Uterus (tissue), 4 donors: ENCODE measurements at places on chromosomes 11 and 22. TPM values are rescaled to one million over a fixed set of nuclear protein-coding genes. Genes with fewer than 3 reads are reported as not detected.
A peak's percentile ranks its signal among the peaks of the same experiment; 100 is the strongest.

GRCh38 chr11:94869186-94869585, 101.0 kb downstream of the AMOTL1 start:
- no peak for DNase-seq

OR2AG1 gene
- total RNA-seq, result not detected

GRCh38 chr22:36010882-36011281, 17.7 kb downstream of the RBFOX2 start:
- no peak for DNase-seq

DNA sequence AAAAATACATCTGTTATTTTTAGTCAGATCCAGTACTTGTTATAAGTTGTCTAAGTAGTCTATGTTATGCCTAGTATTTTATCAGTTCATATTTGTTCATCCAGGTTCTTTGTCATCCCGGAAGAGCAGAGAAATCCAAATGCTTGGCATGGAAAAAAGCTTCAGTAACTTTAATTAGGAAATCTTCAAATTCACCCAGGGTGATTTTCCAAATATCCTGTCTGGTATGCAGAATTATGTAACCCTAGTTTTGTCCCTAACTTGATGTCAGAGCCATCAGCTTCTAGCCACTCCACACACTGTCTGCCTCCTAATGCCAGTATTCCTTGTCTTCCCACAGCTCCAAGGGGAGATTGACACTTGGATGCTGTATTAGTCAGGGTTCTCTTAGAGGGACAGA, 216.2 kb downstream of the ARHGAP42 start:
- DNase-seq, result no peak

FIBP gene
- total RNA-seq, result 39.7 TPM

GRCh38 chr22:36606114-36606513, 77.1 kb upstream of the EIF3D start:
- no peak for DNase-seq

GRCh38 chr11:118998388-118998717, 415 bp downstream of the CENATAC start:
- no peak for DNase-seq

OR51B4 gene
- not detected for total RNA-seq

MTMR3 gene
- 17.2 TPM for total RNA-seq

GRCh38 chr22:40042312-40042711, 47.6 kb downstream of the FAM83F start:
- DNase-seq, result no peak

DNA sequence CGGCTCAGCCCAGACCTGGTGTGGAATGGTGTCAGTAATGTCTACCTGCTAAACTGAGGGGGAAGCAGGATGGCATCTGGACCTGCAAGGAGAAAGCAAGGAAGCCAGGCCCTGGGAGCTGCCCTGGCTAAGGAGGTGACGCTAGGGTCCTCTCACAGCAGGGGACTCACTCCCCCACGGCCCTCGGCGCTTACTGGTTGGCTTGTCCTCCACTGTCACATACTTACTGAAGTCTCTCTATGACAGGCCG, 48.9 kb downstream of the TPBGL start:
- no peak for DNase-seq

SPCS2 gene
- 28.2 TPM for total RNA-seq

GRCh38 chr22:27474112-27474571, 327.4 kb downstream of the MN1 start:
- no peak for DNase-seq

GRCh38 chr11:92667486-92668152, 301.8 kb upstream of the MTNR1B start:
- DNase-seq, result no peak

JHY gene
- 0.88 TPM for total RNA-seq

EXT2 gene
- total RNA-seq, result 79.1 TPM

DNA sequence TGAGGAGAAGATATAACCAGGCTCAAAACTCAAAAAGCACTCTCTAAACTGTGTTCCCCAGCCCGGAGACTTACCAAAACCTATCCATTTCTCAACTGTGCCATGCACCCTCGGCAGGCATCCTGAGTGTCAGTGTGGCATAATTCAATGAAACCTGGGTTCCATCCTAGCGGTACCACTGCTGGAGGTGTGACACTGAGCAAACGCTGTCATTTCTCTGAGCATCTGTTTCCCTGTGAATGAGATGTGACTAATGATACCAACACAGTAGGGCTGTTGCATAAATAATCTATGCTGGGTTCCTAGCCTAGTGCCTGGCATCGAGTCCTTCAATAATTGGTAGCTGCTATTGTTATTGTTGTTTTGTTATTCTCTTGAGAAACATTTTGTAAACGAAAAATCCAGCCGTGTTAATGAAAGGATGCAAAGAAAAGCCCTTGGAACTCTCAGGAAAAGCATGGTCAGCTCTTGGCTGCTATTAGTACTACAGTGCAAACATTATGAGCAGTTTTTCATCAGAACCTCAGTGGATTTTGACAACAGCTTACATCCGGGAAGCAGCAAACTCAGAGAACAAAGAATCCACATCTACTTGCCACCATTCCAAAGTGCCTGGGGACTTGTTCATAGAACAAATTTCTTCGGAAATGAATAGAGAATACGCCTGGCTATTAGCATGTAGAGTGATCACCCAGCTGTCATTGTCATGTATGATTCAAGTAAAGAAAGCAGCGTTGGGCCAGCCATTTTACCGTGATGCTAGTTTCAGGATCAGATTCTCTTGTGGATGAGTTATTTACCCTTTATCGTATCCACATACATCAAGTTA, 53.7 kb downstream of the TECTA start:
- no peak for DNase-seq

DNA sequence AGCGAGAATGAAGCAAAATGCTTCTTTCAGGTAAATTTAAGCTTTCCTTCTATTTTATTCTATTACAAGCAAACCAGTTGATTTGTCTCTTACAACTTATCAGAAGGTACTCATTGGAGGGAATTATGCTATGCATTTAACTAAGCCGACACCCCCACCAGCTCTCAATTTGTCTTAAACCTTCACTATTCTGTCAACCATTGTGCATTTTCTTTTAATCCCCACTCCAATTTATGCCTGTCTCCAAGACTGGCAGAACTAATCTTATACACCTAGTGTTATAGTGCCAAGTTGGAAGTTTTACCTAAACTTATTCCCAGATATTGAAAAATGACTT, 12.5 kb downstream of the TAF1D start:
- DNase-seq, result no peak

MRGPRX4 gene
- not detected for total RNA-seq

DNA sequence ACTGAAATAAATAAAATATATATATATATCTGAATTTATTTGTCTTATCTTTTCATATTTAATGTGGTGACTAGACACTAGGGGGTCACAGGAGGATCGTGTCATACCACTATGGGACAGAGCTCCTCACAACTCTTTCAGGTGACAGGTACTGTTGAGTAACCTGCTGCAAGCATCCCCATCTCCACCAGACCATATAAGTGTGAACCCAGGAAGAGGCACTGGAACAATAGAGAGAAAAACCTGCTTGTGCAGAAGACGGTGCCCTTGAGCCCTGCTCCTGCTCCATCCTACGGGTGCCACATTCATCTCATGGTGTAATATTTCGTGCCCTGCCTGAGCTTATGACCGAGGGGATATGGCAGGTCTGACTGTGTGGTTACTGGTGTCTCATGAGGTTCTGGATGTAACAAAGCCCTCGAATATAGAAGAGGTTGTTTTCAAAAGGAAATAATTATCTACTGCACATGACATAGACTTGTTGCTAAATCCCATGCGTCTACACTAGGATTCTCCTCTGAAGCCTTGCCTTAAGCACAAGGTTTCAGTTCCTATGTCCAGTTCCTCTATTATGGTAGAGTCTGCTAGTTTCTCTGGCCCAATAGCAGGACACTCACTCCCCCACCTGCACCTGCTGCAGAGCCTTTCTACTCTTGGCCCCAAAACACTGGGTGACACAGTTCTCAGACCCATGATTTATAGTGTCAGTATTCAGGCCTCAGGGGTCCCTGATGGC, 70.4 kb downstream of the GGTLC2 start:
- no peak for DNase-seq

DNA sequence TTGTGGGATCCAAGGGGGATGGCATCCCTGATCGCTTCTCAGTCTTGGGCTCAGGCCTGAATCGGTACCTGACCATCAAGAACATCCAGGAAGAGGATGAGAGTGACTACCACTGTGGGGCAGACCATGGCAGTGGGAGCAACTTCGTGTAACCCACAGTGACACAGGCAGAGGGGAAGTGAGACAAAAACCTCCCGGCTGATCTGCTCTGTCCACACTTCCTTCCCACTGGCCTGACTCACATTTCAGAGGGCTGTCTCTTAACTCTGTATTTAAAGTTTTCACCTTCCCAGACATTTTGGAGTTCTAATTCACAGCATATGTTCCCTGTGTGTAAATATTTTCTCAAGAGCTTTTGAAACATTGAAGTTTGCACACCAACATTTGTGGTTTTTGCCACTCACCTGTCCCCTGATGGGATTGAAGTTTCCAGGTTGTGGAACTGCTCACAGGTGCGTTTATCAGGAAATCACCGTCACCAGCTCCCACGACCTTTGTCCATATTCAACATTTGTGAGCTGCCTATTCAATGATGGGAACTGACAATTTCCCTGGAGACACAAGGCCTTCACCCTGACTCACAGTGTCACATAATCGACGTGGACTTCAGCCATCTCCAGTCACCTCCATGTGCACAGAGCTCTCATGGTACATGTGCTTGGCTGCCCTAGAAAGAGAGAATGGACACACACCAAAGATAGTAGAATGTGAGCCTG, 99.2 kb downstream of the VPREB1 start:
- DNase-seq, result no peak

VWCE gene
- total RNA-seq, result 0.51 TPM

DNA sequence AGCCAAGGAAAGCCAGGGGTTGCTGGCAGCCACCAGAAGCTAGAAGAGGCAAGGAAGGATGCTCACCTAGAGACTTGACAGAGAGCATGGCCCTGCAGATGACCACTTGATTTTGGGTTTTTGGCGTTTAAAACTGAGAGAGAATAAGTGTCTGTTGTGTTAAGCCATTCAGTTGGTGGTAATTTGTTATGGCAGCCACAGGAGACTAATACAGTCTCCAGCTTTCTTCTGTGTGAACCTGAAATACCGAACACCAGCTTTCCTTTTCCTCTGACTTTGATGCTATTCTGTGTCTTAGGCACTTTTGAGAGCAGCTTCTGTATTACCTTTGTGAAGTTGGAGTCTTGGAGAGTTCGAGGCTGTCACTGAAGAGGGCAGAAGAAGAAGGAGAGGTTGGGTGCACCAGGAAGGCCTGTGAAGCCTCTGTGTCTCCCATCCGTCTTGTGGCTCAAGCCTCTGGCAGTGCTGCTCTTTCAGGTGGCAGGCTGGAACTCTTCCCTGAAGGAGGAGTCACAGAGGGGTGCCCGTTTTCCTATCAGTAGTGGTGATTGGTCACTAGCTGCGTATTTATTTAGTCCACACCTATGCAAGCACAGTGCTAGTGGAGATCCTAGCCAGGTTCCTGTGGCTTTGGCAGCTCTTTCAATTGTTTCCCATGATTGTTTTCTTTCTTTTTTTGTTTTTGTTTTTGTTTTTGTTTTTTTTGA, 2.5 kb downstream of the TBC1D22A start:
- no peak for DNase-seq

DNA sequence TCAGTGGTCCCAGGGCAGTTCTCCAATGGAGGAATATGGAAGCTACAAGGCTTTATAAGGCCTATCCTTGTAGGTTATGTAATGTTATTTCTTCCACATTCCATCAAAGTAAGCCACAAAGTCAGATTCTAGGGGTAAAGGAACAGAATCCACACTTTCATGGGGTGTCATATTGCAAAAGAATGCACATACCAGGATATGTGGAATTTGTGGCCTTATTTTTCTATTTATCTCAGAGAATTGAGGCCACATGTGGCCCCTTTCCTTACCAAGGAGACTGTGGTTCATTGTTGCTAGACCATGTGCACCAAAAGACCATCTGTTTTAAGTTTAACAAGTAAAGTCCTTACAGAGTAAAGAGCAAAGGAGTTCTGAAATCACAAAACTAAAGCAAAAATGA, 12.9 kb downstream of the LRRC4C start:
- DNase-seq, result no peak

DNA sequence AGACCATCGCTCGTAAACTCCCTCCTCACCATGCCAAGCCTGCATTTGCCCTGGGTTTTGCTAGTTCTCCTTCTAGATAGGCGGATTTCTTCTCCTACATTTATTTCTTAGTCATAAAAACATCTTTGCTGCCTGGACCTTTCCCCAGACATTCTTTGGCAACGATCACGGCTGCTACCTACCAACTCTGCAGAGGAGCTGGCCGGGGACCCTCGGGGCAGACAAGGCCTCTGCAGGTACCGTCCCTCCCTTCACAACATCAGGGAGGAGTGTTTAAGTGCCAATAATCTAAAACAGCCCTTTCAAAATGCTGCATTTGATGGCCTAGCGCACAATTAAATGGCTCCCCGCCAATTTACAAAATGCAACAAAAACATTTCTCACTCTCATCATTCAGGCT, 34.4 kb downstream of the BRD1 start:
- DNase-seq, result no peak

APOBEC3G gene
- 36.1 TPM for total RNA-seq

DNA sequence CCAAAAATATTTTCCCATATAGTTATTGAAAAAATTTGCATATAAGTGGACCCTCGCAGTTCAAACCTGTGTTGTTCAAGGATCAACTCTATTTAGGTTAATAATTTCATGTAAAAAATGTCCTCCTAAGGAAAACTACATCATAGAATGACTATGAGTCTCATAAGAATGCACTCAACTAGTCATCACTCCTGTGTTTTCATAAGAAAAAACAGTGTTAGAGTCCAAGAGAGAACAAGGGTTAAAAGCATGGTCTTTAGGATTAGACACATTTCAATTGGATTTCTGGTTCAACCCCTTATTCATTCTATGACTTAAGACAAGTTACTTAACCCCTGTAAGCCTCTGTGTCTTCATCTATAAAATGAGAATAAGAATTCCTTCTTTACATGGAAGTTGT, 5.1 kb downstream of the PARVA start:
- no peak for DNase-seq

HINFP gene
- 15.0 TPM for total RNA-seq

GRCh38 chr11:34570584-34570983, 50.3 kb upstream of the EHF start:
- DNase-seq, result no peak

DNA sequence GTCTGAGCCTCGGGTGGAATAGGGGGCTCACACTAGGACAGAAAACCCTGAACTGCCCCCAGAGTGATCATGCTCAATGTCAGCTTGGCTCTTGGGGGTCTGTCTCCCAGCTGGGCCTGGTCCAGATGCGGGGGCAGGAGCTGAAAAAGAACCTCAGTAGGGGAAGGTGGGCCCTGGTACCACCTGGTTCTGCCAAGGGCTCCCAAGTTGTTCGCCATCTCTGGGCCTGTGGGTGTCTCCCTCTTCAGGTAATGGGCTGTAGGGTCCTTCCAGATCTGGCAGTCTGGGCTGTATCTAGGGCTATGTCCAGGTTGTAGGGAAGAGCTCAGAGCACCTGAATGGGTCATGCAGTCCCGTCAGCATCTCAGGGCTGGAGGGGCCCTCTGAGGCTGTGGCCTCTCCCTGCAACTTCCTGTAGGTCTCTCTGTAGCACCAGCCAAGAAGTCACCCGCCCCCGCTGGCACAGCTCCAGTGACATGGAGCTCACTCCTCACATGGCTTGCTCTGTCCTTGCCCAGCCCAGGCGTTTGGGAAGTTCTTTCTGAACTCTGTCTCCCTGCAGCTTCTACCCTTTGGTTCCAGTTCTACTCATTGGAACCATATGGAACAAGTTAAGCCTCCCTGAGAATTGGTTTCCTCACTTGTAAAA, 33.0 kb upstream of the SOX10 start:
- DNase-seq, result peak; percentile 58

KRTAP5-10 gene
- not detected for total RNA-seq

- DNase-seq, result peak; percentile 65
These were observed 23.9 kb upstream of the MICAL2 start for GRCh38 chr11:12086271-12087074.
